BE2C (cell line): ENCODE measurements at places on chromosomes 16 and 17.

- peak; percentile 59 for DNase-seq
These were observed 39.1 kb upstream of the PABPN1L start for GRCh38 chr16:88905563-88905962.

- no peak for DNase-seq
These were observed 52.0 kb downstream of the RNF213 start for GRCh38 chr17:80312621-80313135.

DNA sequence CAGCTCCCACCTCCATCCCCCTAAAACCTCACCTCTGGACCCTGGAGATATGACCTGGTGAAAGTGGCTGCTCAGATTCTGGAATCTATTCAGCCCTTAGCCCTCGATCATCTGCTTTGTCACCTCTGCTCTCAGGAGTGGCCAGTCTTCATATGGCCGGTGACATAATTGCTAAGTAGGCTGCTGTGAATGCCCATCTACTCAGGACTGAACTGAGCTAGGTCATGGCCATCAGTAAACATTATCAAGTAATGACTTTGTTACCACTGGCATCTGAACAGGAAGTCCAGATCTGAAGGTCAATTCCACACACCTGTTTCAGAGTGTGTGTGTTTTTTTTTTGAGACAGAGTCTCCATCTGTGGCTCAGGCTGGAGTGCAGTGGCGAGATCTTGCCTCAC is 78.6 kb downstream of the CDK5R1 start:
- DNase-seq: no peak

GRCh38 chr17:5194346-5194745 is 2.7 kb upstream of the ZNF594 start:
- no peak for DNase-seq

DNA sequence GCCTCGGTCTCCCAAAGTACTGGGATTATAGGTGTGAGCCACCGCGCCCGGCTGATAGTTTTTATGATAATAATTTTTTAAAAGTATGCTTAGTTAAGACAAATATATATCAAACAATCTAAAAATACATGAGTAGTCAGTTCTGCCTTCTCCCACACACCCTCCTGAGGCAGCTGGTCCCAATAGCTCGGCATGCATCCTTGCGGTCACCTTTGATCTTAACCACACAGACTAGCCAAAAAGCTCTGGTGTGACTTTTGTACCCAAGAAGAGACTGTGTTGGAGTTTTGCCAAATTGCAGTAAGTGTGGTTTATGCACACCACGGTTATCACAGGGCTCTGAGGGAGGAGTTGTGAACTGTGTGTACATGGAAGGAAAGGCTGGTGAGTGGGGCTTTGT is 25.6 kb downstream of the ATP6V0A1 start:
- DNase-seq: no peak

GRCh38 chr16:86046667-86047270 is 147.8 kb downstream of the IRF8 start:
- no peak for DNase-seq

- DNase-seq: no peak
These were observed 10.1 kb upstream of the ARHGAP23 start for GRCh38 chr17:38418062-38418692.

DNA sequence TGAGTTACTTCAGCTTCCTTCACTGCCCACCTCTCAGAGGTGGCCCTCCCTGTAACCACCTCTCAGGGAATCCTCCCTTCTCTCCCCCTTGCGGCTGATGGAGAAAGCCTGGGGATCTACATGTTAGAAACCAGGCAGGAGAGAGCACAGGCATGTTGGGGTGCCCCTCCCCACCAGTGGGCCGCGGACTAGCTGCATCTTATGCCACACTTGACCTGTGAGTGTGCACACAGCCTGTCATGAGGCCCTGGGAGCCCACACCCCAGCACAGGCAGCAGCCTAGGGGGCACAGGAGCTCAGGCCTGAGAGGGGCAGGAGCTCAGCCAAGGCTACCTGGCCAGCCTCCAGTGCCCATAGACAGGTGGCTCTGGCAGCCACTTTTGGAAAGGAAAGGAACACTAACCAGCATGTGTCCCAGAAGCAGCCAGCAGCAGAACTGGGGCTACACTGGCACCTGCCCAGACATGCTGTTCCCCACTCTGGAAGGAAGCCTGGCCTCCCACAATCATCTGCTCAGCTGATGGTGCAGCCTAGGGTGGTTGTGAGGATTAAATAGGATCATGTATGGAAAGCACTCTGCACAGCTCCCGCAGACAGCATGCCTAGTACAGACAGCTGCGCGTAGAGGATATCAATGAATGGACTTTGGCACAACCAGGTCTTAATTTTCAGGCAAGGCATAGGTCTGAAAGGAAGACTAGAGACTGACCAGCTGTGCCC is 60.5 kb downstream of the TMEM132E start:
- no peak for DNase-seq

DNA sequence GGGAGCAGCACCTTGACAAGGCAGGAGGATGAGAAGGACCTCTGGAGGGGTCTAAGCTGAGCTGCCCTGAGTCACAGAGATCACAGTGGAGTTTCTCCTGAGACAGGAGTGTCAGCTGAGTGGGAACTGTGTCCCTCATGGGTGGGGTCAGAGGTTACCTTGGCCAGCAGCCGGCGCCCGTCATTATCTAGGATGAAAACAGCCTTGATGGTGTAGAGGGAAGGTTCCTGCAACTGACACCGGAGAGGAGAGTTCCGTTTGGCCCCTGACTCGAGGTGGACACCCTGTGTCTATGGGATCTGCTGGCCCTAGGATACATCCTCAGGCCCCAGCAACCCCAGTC is 933 bp downstream of the COPZ2 start:
- no peak for DNase-seq

- no peak for DNase-seq
These were observed 103.0 kb upstream of the CDH13 start for GRCh38 chr16:82523815-82524214.

DNA sequence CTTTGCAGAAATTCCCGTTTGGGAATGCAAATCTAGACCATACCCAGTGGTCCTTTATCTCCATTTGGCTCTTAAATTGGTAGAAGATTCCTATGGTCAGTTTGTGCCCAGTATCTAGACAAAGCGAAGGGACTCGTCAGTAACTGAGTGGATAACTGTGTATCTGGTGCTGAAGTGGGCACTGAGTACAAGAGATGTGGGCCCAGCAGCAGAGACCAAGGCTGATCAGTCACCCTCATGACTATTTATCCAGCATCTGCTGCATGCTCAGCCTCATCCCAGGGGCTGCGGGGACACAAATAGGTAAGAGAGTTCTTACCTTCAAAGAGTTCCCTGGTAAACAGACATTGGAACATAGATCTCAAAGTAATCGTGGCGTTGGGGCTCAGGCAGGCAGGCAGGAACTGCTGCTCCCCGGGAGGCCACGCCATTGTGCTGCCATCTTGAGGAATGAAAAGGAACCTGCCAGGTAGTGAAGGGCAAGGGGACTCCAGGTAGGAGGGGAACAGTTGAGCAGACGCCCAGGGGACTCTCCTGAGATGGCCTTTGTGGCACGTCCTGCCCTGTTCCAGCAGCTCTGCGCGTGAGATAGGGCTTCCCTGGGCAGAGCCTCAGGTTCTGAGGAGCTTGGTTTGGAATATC is 10.3 kb downstream of the NT5M start:
- DNase-seq: peak; percentile 33

DNA sequence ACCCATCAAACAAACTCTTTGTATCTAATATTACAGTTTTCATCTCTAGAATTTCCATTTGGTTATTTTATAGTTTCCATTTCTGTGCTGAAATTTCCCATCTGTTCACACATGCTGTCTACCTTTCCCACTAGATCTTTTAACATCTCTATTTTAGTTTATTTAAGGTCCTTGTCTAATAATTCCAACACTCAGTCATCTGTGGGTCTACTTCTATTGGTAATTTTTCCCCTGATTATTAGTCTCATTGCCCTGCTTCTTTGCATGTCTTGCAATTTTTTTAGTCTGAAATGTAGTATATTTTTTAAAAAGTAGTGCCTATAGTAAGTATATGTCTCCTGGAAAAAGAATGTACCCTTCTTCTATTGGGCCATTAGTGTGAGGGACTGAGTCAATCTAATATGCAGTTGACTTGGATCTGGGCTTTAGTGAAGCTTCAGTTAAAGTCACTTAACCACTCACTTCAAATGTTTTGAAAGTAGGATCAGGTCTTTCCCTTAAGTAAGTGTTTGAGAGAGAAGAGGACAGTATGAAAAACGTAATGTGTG is 370.8 kb downstream of the SEC14L1 start:
- DNase-seq: no peak

DNA sequence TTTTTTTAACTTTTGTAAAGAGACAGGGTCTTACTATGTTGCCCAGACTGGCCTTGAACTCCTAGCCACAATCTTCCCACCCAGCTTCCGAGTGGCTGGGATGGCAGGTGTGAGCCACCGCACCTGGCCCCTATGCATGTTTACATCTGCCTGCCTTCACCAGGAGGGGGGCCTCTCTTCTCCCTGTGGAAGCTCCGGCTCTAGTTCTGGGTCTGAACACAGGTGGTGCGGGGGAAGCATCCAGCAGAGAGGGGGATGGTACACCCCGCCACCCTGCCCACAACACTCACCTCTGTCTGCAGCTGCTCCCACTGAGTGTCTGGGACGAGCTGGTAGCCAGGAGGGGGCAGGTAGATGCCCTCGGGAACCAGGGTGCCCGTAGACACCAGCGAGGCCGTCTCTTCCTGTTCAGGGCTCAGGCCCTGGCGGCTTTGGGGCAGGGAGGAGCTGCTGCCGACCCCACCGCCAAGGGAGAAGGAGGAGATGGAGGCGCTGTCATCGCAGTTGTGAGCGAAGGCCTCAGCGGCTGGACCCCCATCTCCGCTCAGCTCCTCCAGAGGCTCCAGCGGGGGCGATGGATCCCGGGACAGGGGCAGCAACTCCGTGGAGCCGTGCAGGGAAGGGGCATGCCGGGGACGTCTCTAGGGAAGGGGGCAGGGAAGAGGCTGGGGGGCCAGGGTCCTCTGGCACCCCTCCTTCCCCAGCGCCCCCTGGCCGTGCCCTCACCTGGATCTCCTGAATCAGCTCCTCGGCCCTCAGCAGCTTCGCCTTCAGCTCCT is 10.9 kb downstream of the RABEP2 start:
- DNase-seq: no peak

- no peak for DNase-seq
These were observed 56.8 kb upstream of the SCNN1B start for GRCh38 chr16:23245268-23245667.

DNA sequence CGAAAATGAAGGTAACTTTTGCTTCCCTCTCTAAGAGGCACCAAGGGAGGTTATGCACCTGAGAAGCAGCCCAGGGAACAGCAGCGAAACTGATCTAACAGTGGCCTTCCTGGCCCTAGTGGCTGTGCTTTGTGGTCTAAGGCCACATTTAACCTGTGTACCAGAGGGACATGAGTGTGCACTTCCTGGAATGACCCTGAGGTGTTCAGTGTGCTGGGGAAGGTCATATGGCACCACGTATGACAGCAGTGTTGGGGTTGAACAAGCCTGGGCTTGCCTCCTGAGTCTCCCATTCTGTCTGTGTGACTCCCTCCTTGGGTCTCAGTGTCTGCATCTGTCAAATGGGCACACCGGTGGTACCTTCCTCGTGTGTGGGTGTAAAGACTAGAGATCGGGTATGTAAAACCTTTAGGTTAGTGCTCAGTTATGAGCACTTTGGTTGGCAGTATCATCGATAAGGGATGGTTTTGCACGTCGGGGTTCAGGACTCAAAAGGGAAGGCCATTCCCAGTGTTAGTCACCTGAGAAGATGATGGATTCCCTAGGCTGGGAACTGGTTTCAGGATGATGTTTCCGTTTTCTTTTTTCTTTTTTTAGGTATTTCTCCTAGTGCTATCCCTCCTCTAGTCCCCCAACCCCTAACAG is 31.9 kb downstream of the PLCG2 start:
- no peak for DNase-seq

DNA sequence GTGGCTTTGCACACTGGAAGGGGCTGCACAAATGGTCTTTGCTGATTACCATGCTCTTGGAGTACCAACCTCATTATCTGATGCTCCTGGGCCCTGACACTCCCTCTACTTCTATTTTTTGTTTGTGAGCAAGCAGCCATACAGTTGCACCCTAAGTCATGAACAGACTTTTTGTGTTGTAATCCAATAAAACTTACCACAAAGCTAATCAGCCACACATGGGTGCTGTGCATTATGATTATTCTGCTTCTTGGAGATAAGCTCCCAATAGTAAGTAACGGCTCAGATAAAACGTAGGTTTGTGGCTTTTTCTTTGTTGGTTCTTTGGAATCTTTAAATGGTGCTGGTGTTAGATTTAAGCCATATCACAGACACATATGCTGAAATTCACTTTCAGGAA is 76.2 kb downstream of the CCT6B start:
- DNase-seq: no peak

DNA sequence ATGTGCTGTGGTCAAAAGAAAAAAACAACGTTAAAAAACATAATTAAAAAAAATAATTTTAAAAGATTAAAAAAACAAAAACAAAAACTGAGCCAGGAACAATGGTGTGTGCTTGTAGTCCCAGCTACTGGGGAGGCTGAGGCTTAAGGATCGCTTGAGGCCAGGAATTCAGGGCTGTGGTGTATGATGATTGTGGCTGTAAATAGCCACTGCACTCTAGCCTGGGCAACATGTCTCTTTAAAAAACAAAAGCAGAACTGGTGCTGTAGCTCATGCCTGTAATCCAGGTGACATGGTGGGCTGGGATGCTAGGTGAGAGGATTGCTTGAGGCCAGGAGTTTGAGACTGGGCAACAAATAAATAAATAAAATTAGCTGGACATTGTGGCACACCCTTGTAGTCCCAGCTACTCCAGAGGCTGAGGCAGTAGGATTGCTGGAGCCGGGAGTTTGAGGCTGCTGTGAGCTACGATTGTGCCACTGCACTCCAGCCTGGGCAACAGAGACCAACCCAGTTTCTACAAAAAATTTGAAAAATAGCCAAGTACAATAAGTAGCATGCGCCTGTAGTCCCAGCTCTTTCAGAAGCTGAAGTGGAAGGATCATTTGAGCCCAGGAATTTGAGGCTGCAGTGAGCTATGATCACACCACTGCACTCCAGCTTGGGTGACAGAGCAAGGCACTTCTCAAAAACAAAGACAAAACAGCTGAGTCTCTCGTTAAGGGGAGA is 43.6 kb downstream of the NFATC3 start:
- no peak for DNase-seq

GRCh38 chr16:9518051-9518450 is 426.6 kb downstream of the HAPSTR1 start:
- no peak for DNase-seq

DNA sequence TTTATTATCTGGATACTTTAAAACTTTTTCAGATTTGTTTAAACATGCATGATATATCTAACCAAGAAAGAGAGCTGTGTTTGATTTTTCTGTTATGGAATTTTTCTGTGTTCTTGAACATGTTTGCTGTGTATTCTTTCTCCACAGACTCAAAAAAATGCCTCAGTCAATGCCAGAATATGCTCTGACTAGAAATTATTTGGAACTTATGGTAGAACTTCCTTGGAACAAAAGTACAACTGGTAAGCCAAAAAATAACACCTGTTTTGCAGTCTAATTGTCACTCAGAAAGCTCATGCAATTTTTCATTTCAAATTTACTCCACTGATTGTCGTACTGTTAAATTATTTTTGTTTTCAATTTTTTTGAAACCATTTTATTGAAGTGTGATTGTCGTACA is 15.3 kb upstream of the ABCC11 start:
- DNase-seq: no peak
